NK-92 treated with Interleukin-12 subunit alpha and Interleukin-12 subunit beta, amount 100 ng/mL, for 24 hours (cell line): ENCODE measurements at places on chromosomes 1 and 21.

GRCh38 chr1:114319418-114319817 is 165.7 kb upstream of the SYT6 start:
- DNase-seq, result no peak

- DNase-seq, result no peak
These were observed 27.4 kb downstream of the LRRC3 start for GRCh38 chr21:44482581-44483287.

DNA sequence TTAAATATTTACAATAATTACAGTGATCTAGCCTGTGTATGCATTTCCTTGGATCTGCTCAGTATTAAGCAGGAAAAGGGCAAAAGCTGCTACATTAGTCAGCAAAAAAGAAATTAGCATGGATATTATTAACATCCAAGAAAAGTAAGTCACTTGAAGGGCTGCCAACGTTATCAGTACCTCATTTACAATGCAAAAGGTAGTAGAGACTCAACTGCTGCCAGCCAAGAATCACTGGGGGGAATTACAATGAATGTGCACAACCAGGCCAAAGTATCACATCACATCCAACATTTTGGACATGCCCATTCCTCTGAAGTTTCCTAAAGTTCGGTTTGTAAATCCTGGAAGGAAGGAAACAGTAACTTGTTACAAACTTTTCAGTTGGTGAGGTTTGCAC is 1.9 kb downstream of the CNN3 start:
- no peak for DNase-seq

DNA sequence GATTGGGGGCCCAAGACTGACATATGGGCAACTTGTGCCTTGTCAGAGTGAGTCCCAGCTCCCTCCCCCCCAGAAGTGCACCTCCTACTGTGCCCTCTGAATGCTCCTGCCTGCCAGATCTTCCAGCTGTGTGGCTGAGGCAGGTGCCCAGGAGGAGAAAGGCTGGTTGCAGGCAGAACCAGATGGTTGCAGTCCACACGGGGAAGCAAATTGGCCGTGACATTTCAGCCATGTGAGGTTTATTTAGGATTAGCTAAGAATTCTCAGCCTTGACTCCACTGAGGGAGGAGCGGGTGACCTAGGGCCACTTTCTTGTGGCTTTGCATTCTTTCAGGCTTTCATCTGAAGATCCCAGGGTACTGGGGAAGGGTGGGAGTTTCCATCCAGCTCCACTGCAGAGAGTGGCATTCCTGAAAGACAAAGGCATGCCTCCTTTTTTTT is 33.8 kb downstream of the PEX14 start:
- no peak for DNase-seq

- DNase-seq, result no peak
These were observed 54.9 kb upstream of the CRB1 start for GRCh38 chr1:197213193-197213592.

GRCh38 chr1:67441183-67441582 is 11.0 kb upstream of the SERBP1 start:
- DNase-seq, result no peak

DNA sequence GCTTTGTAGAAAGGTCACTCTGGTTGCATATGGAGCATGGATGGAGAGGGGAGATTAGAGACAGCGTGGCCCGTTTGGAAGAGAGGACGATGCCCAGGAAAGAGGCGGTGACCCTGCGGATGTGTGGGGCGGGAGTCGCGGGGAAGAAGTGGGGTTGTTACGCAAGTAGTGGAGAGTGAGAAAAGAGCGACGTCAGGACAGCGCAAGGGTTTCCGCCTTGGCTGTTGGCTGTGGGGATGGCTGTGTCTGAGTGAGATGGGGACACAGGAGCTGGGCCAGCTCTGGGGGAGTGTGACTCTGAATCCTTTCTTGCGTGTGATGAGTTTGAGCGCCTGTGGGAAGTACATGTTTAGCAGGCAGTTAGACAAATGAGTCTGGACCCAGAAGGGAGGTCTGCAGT is 3.8 kb downstream of the B4GALT2 start:
- no peak for DNase-seq

GRCh38 chr1:24865168-24865567 is 64.9 kb downstream of the RUNX3 start:
- DNase-seq, result no peak

- DNase-seq, result no peak
These were observed 78.1 kb upstream of the RUNX3 start for GRCh38 chr1:25008192-25008485.

GRCh38 chr1:72485801-72486200 is 203.5 kb upstream of the NEGR1 start:
- no peak for DNase-seq

DNA sequence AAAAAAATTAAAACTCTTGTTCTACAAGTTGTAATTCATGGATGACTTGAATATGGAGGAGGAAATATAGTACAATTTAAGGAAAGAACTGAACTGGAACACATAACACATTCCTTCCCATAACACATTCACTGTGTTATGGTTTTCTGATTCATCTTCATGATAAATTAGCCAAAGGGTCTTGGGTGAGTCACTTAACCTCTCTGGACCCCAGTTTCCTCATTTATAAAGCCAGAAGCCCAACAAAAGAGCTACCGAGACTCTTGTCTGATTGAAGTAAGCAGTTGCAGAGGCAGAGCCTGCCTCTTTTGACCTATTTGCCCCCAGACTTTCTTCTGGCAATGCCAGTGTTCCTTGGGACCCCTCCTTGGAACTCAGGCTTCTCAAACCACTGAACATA is 161.9 kb upstream of the KCTD3 start:
- DNase-seq, result no peak

DNA sequence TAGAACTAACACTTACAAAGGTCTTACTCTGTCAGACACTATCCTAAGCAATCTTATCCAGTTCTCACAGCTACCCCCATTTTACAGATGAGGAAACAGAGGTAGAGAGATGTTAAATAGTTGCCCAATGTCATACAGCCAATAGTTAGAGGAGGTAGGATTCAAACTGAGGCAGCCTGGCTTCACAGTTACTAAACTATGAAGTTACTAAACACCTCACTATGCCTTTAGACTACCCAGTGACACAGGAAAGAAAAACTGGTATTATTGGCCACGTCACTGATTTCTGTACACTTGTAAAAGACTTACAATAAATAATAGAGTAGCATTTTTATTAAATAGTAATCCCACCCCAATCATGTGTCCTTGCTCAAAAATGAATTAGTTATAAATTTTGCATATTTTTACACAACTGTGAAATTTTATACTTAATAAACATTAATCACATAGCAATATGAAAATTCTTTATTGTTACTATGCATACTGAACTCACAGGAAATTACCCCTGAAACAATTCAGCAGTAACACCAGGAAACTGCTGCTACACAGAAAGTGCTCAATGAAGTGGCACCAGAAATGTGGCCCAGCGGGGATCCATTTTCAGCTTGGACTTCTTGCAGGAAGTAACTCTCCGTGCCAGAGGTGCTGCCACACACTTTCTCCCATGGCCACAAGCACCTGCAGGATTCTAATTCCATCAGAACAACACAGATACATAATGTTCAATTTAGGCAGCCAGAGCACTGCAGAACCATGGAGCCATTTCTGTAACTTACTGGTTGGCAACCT is 69.4 kb downstream of the VAV3 start:
- no peak for DNase-seq

- DNase-seq, result no peak
These were observed 77.3 kb upstream of the TSPAN2 start for GRCh38 chr1:115166531-115167091.

- DNase-seq, result no peak
These were observed 437.2 kb upstream of the PRMT6 start for GRCh38 chr1:106619080-106619826.
